Fibroblast of lung (primary cell): ENCODE measurements at places on chromosomes 16 and 17. TPM values are rescaled to one million over a fixed set of nuclear protein-coding genes. Genes with fewer than 3 reads are reported as not detected.
A peak's percentile ranks its signal among the peaks of the same experiment; 100 is the strongest.

DNA sequence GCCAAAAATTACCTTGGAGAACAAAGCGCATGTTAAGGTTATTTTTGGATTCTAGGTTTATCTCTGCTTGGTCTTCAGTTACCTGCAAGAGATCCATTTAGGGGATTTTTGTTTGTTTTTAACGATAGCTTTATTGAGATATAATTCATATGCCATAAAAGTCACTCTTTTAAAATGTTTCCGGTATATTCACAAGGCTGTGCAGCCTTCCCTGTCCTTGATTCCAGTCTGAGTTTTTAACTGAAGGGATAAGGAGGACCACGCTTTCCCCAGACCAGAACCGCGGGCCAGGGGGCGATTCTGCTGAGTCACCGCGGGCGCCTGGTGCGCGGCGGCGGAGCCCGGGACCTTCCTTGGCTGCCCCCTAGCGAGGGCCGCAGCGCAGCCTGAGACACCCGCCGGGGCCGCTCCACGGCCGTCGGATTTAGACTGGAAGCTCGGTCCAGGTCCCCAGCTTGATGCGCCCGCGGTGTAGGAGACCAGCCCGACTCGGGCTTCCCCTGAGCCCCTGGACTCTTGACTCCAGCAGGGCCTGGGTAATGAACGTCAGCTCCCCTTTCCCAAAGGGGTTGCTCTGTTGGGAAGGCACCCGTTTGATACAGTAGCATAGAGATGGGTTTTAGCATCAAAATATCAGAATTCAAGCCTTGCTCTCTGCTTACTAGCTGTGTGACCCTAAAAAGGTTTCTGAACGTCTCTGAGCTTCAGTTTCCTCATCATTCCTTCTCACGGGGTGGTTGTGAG is 50.0 kb upstream of the STH start:
- peak; percentile 49 for DNase-seq

- DNase-seq, result peak; percentile 67
Observed at GRCh38 chr17:81561494-81561885, 9.3 kb upstream of the FAAP100 start.

- peak; percentile 52 for DNase-seq
Observed at GRCh38 chr17:54968988-54969332, 395 bp downstream of the STXBP4 start.

DNA sequence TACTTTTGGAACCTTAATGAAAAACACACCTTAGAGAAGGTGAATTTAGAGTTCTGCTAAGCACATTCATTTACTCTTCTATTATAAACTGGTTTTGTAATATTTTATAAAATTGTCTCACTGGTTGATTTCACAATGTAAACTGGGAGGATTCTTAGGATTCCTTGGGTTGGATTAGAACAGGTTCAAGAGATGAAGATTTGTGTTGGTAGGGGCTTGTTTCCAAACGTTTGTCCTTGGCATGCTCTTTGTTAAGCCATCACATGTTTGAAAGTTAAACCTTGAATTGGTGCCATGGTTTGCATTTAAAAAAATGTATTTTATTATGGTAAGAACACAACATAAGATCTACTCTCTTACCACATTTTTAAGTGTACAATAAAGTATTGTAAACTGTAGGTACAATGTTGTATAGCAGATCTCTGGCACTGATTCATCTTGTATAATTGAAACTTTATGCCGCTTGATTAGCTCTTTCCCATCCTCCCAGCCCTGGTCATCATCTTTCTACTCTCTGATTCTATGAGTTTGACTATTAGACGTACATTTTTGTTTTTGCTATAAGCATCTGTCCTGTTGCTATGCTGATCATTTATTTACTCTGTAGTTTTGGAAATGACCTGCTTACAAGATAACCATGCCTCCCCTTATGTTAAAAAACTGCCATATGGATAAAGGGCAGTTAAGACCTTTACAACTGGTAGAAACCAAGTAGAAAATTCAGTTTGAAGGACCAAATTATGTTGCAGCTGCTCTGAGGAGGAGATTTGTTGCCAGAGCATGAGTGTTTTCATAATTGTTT is 9.6 kb downstream of the FTO start:
- no peak for DNase-seq

- no peak for DNase-seq
Observed at GRCh38 chr17:55368706-55369105, 52.9 kb downstream of the MMD start.

DNA sequence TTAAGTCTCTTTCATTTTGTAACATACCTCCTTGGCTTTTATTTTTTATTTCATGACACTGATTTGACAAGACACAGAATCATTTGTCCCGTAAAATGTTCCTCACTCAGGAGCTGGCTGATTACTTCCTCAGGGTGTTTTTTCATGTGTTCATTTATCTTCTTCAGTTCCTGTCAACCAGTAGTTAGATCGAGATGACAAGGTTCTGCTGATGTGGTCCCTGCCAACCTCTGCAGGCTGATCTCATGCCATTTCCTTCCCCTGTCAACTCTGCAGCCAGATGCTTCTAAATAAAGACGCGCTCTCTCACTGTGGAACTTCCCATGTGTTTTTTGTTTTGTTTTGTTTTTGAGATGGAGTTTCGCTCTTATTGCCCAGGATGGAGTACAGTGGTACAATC is 8.1 kb upstream of the CXCL16 start:
- DNase-seq, result no peak

DNA sequence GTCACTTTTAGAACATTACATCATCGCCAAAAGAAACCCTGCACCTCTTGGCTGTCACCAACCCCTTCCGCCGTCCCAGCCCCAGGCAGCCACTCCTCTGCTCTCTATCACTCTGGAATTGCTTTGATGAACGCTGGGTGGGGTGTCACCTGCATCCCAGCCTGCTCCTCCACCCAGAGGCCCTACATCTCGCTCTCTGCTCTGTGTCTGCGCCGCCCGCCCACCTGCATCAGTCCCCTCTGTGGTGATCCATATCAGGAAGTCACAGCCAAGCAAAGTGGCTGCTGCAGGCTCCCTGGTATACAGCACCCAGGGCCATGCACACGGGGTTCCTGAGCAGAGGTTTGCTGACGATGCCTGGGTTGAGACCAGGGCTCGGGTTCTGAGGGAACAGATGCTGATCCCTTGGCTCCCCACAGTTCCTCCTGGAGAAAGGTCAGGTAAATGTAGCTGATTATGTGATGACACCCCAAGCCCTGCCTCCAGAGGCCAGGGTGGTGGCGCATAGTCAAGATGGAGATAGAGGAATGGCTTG is 30.8 kb downstream of the MPRIP start:
- no peak for DNase-seq

GRCh38 chr16:1557576-1557975 is 24.1 kb downstream of the TMEM204 start:
- DNase-seq, result no peak

GRCh38 chr17:16100737-16101400 is 101.2 kb downstream of the TTC19 start:
- peak; percentile 17 for DNase-seq

DNA sequence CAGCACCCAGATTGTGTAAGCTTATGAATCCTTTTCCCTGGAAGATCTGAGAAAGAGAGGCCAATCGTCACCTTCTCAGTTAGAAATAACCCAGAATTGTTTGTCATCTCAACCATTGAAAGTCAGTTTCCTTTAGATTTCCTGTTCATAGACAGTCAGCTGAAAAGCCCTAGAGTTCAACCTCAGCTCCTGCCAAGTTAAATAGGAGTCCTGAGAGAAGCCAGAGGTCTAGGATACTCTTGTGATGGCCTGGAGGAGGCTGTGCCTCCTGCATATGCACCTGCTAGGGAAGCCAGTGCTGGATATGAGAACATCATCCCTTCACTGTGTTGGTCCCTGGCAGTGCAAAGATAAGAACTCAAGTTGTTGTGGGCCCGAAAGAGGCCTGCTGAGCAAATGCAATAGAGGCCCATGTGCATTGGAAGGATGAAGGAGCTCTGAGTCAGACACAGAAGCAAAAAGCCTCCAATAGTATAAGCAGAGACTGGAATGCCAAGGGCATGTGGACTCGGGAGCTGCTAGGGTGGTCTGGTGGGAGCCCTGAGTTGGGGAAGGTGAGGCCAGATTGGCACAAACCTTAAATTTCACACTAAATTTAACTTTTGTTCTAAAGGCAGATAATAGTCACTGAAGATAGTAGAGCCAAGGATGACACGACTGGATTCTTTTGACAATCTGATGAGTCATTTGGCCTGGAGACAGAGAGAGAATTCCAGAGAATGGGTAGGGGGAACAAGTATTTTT is 520.9 kb upstream of the CDH5 start:
- DNase-seq, result peak; percentile 22

GRCh38 chr16:56824804-56825203 is 40.2 kb upstream of the SLC12A3 start:
- DNase-seq, result no peak

DNA sequence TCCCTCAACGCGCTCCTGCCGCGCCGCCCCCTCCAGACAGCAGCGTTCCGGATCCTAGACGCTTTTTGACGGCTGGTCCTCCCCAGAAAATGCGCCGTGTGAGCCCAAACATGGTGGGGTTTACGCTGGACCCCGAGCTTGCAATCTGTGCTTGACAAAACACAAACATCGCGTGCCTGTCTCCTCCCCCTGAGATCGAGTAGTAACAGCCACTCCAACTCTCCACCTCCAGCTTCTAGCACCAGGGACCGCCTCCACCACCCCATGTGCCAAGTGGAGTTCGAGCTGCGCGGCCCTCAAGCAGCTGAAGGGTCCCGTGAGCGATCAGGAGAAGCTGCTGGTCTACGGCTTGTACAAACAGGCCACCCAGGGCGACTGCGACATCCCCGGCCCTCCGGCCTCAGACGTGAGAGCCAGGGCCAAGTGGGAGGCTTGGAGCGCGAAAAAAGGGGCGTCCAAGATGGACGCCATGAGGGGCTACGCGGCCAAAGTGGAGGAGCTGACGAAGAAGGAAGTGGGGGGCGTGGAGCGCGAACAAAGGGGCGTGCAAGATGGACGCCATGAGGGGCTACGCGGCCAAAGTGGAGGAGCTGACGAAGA is 656 bp upstream of the GEMIN4 start:
- peak; percentile 73 for DNase-seq

The GPR179 gene
- total RNA-seq, result under 0.01 TPM in 2 replicates

The SNX20 gene
- total RNA-seq, result not detected in 2 replicates

The TM4SF5 gene
- total RNA-seq, result not detected in 2 replicates

The TRIM47 gene
- 16.0 and 18.2 TPM in 2 replicates for total RNA-seq

The PYY gene
- 0.33 TPM in 1 of 2 replicates, not detected in the other for total RNA-seq

The KIF1C gene
- total RNA-seq, result 52.4 and 86.0 TPM in 2 replicates

The CNTNAP1 gene
- 20.5 and 40.1 TPM in 2 replicates for total RNA-seq

The ABCA8 gene
- total RNA-seq, result 42.6 and 47.2 TPM in 2 replicates

The KRTAP4-11 gene
- not detected in 2 replicates for total RNA-seq

The ABCC12 gene
- total RNA-seq, result not detected in 2 replicates
